ENCODE measurements at places on chromosomes 11 and 22.

DNA sequence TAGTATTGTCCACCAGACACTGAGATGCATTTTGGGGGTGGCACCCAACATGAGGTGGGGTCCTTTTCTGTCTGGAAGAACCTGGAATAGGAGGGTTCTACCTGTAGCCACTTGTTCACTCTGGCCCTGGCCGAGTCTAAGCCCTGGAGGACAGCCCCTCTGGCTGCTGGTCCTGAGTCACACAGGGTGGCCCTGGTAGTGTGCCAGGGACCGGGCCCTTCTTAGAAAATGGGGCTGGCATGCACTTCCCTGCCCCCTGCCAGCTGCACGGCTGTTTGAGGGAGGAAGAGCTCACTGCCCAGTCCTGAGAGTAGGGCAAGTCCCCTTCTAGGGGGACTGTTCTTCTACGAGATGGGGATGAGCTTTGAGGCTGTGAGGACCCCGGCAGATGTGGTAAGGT is 2.2 kb downstream of the PLCB3 start:
- DNase-seq, result no peak

GRCh38 chr11:129372609-129373488 is 2.8 kb upstream of the BARX2 start:
- no peak for DNase-seq

DNA sequence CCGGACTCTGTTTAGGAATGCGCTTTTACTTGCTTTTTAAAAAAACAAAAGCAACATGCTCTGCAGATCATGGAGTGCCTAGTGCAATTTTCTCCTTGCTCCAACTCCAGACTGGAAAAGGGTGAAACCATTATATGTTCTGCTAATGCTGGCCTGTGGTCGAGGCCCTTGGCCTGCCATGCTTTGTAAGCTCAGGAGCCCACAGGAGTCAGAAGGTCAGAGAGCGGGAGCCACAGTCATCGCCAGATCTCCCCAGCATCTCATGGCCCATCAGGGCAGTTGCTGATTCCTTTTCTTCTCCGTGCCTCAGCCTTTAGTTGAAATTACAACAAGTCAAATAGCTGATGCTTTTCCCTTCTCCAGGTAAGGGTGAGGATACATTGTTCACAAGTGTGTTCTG is 80.3 kb downstream of the DDIAS start:
- no peak for DNase-seq

DNA sequence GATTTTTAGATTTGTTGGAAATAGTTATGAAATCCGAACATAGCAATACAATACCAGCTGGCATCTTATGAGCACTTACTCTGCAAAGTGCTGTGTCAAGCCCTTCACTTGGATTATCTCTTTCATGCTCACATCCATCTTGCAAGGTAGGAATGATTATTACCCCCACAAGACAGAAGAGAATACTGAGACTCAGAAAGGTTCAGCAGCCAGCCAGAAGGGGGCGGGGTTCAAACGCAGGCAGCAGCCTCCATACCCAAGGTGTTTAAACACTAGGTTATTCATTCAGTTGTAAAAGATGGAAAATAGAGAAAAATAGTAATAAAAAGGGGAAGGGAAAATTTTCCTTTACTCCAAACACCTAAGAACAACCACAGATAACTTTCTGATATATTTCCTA is 158.5 kb downstream of the CCDC34 start:
- no peak for DNase-seq

DNA sequence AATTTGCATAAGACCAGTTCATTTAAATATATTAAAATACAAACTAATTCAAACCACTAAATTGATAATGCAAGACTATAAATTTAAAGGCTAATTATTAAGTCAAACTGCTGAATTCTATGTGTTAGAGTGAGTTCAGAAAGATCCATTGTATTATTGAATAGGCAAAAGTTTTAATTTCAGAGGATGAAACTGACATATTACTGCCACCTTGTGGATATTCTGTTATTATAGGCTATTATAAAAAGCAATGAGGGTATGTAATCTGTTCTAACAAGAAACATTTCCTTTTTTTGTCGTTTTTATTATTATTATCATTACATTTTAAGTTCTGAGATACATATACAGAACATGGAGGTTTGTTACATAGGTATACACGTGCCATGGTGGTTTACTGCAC is 20.9 kb upstream of the NAALAD2 start:
- no peak for DNase-seq

GRCh38 chr11:73931039-73931645 is 19.7 kb upstream of the DNAJB13 start:
- DNase-seq, result peak; percentile 63

- no peak for DNase-seq
Observed at GRCh38 chr11:214083-214482, 6.6 kb downstream of the RIC8A start.

- no peak for DNase-seq
Observed at GRCh38 chr11:45669146-45669545, 3.7 kb upstream of the CHST1 start.

GRCh38 chr11:104583857-104584256 is 314.4 kb downstream of the CASP12 start:
- DNase-seq, result no peak

All from NCI-H1417 treated with DMSO at 0.1 percent for 48 hours (cell line).